ENCODE measurements at places on chromosomes 13 and 19. TPM values are rescaled to one million over a fixed set of nuclear protein-coding genes. Genes with fewer than 3 reads are reported as not detected.

CEACAM3 gene
- not detected for total RNA-seq

KLK15 gene
- total RNA-seq: not detected

SPC24 gene
- 106 TPM for total RNA-seq

GRCh38 chr19:35355791-35356460 is 2.3 kb upstream of the FFAR3 start:
- no peak for DNase-seq

DNA sequence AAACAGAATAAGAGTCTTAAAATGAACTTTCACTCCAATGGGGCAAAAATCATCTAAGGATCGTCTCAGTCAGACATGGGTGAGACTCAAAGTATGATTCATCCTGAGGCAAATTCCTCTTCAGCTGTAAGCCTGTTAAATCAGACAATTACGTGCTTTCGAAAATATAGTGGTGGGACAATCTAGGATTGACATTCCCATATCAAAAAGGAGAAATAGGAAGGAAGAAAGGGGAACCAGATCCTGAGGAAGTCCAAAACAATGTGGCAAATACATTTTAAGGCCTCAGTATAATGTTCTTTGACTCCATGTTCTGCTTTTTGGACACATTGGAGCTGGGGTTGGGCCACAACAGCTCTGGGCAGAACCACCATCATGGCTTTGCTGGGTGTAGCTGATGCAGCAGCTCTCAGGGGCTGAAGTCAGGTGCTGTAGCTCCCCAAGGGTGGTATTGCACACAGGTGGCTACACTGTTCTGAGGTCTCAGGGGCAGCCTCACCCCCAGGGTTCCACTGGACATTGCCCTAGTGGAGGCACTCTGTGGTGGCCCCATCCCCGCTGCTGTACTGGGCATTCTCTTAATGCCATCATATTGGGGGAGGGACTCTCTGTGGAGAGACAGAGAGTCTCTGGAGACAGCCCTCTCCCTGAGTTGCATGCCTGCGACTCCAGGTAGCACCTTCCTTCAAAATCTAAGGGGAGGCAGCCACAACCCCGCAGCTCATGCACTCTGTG is 5.7 kb upstream of the FPR3 start:
- DNase-seq: no peak

DNA sequence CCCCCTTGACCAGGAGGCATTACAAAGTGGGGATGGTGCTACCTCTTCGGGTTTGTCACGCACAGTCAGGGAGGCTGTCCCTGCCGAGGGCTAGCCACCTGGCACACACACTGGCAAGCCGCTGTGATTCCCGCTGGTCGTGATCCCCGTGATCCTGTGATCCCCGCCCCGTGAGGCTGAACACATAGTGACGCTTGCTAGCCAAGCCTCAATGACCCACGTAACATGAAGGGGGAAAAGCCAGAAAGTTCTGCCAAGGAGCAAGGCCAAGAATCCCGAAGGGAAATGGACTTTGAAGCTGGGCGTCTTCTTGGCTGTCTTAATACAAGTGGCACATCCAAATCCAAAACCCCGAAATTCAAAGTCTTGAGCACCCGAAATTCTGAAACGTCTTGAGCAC is 13.7 kb downstream of the LDLR start:
- no peak for DNase-seq

DNA sequence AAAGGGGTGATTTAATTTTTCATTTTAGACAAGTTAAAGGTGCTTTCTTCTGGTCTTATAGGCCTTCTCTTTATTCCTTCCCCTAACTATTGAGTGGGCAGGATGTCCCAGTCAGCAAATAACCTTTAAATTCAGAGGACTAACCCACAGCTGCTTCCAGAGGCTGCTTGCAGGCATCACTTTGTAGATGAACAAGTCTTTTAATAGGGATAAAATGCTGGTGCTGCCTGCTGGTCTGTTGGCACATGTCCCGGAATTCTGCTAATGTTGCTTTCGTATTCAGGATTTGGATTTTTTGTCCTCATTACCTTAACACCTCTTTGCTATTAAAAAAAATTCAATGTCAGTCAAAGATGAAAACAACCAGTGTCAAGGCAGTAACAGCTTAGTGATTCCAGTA is 132.7 kb upstream of the KL start:
- no peak for DNase-seq

- no peak for DNase-seq
Observed at GRCh38 chr19:16366433-16367260, 42.0 kb downstream of the KLF2 start.
